CD4-positive, alpha-beta T cell treated with Interleukin-4 for 1 hour (primary cell): ENCODE measurements at places on chromosomes 6 and 20.

- no peak for DNase-seq
Observed at GRCh38 chr6:99905209-99906106, 88.6 kb downstream of the MCHR2 start.

GRCh38 chr20:11716239-11716944 is 201.3 kb upstream of the BTBD3 start:
- DNase-seq = no peak

DNA sequence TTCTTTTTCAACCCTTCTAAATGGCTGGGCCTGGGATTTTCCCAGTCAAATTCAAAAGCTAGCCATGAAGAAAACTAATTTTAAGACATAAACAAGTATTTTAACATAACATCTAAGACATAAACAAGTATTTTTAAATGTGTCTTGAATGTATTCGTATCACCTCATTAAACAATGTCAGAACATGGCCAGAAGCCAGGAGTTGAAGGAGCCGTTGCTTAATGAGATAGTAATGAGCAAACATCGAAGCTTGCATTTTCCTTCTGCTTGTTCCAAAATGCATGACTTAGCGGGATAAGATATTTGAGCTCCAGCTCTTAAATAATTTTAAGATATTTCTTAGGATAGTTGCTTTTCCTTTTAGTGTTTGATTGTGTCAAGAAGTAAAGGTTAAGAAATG is 4.2 kb upstream of the RNF182 start:
- DNase-seq = no peak

DNA sequence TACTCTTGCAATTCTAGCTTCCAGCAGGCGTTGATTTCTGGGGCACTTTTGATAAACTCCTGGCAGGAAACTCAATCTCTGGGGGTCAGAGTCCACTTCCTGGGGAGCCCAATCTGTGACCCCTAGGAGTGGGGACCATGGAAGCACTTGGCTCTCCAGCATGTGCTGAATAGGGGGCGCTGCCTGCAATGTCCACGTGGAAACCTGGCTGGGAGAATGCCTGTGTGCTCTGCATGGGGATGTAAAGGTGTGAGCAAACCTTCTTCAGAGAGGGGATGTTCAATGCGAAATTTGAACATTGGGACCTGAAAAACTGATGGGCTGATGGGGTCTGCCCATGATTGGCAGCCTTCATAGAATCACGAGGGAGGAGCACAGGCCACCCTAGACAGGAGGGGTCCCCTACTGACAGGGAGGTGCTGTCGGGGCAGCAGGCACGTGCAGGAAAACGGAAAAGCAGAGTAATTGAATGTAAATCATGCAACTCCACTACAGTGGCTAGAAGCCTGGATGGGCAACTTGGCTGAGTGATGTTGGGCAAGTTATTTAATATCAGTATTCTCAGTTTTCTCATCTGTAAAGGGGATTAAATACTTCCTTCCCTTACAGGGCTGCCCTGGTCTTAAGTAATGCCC is 47.8 kb downstream of the CEP43 start:
- DNase-seq = no peak

GRCh38 chr6:2839195-2839981 is 2.3 kb downstream of the SERPINB1 start:
- no peak for DNase-seq

GRCh38 chr20:10665791-10666190 is 8.0 kb downstream of the JAG1 start:
- DNase-seq = no peak

- DNase-seq = no peak
Observed at GRCh38 chr6:53089948-53090347, 24.7 kb downstream of the FBXO9 start.

- no peak for DNase-seq
Observed at GRCh38 chr6:6781172-6781872, 192.8 kb downstream of the LY86 start.

- DNase-seq = peak; percentile 22
Observed at GRCh38 chr6:47047479-47048407, 5.6 kb upstream of the ADGRF1 start.

DNA sequence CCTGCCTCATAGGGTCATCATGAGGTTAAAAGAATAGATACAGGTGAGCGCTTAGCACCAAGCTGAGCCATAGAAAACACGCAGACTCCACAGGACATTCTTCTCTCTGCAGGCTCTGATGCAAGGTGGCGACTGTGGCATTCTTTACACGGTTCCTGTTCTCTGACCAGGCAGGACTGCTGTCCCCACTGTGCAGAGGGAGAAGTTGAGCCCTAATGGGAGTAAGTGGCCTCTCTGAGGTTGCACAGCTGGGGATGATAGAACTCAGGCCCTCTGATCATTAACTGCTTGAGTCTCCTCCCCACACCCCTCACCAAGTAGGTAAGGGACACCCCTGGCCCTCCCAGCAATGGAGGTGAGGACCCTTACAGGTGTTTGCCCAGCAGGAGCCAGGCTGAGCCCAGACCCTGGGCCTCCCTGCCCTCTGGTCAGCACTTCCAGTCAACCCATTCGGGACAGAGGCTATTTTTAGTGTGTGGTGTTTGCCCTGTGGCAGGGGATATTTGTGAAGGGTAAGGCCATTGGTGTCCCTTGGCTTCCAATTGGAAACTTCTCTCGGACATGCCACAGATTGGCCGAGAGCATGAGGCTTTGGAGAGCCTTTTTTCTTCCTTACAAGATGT is 116.8 kb downstream of the VEGFA start:
- no peak for DNase-seq

DNA sequence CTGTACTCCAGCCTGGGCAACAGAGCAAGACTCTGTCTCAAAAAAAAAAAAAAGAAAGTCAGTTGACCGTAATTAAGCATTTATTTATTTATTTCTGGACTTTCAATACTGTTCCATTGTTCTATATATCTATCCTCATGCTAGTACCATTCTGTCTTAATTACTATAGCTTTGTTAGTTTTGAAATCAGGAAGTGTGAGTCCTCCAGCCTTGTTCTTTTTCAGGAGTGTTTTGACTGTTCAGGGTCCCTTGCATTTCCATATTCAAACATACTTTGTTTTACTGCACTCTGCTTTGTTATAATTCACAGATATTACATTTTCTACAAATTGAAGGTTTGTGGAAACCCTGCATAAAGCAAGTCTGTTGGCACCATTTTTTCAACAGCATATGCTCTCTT is 36.7 kb upstream of the ASXL1 start:
- DNase-seq = no peak

DNA sequence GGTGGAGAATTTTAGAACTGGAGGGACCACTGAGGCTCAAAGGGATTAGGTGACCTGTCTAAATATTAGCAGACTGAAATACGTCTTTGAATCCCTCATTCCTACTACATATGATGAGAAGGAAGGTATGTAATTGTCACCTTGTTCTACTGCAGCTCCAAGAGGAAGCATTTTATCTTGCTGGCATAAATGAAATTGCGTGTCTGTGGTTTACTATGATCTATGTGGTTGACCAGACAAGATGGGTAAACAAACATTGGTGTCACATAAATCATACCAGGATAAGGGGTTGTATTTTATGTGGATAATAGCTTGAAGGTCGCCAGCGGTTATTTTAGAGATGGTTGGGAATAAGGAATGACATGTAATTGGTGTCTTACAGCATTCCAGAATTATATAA is 78.2 kb downstream of the LAMA4 start:
- DNase-seq = no peak

DNA sequence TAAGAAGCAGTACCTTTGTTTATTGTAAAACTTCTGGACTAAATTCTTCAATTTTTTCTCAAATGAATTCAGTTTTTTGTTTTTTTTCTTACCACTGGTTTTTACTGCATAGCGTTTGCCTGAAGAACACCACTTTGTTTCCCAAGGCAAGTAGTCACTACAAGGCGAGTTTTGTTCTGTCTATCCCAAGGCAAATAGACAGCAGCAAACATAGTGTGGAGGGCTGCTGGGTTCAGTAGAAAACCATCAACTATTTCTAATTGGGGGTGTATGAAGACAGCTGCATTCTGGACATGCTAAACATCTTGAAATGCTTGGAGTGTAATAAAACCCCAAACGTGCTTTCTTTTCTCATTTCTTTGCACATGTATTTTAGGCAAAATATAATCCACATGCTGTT is 197.4 kb downstream of the ESR1 start:
- DNase-seq = no peak

DNA sequence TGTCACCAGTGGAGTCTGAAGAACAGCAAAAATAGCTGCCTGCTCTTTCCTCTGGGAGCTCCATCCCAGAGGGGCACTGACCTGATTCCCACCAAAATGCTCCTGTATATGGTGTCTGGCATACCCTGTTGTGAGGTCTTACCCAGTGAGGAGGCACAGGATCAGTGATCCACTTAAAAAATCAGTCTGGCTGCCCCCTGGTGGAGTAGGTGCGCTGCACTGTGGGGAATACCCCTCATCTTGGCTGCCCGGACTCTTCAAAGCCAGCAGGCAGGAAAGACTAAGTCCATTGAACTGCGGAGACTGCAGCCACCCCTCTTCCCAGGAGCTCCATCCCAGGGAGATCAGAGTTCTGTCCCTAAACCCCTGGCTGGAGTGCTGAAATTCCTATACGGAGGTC is 230.9 kb upstream of the HTR1E start:
- DNase-seq = no peak

GRCh38 chr20:56903858-56904257 is 274.8 kb downstream of the TFAP2C start:
- DNase-seq = no peak

DNA sequence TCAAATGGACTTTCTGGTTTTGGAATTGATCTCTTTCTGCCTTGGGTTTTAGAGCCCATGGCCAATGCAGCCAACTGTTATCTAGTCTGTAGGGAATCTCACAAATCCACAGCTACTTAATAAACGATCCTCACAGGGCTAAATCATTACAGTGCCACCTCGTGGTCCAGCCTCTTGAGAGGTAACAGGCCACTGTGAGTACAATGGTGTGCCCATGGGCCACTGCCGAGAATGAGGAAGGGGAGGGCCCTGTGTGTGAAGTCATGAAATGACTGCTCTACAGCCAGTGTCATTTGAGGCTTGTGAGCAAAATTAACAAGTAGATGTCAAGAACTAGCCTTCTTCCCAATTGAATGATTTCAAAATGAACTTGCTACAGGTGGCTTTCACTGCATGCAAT is 54.3 kb upstream of the GMPR start:
- DNase-seq = peak; percentile 19

GRCh38 chr6:1601158-1602048 is 8.3 kb upstream of the FOXC1 start:
- no peak for DNase-seq

DNA sequence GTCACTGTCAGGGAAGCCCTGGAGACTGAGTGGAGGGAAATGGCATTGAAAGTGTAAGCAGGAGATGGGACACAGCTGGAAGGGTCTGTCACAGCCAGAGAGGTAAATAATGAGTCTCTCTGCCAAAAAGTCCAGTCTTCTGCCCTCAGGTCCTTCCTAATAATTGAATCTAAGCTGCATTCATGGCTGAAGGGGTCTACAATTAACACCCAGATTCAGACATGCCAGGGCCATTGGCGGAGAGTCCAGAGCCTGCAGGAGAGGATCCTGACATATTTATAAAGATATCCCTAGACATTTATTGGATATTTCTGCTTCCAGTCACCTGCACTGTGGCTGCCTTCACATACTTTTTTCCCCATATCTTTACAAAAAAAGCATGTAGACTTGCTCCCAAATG is 89.0 kb downstream of the LRFN2 start:
- DNase-seq = no peak

- DNase-seq = peak; percentile 25
Observed at GRCh38 chr6:145028144-145028818, 707.0 kb downstream of the EPM2A start.

- no peak for DNase-seq
Observed at GRCh38 chr6:518218-518617, 126.7 kb downstream of the IRF4 start.

DNA sequence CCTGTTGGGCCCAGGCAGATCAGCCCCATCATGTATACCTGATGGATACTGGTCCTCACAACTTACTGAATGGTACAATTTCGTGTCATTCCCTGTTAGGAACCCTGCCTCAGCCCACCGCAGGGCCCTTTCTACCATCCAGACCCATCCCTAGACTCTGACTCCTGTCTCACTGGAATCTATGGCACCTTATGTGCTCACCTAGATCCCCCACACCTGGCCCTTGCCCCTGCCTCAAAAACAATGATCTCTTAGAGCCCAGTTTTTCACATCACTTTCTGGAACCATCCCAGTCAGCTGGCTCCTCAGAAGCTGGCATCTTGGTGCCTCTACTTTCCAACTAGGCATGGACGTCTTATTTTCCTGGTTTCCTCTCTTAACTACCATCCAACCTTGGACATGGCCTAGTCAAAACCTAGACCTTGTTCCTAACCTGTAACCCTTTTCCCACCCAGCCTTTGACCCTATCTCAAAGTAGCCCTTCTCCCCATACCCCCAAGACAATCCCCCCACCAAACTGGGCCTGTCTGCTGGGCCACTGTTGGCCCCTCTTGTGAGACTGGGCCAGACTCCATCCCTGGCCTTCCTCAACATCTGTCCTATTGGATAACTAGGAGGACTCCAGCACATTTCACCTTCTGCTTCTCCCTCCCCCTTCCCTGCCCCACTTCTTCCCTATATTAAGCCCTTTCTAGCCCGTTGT is 981 bp downstream of the HM13 start:
- DNase-seq = no peak

GRCh38 chr6:71983131-71983530 is 96.8 kb downstream of the RIMS1 start:
- DNase-seq = no peak

DNA sequence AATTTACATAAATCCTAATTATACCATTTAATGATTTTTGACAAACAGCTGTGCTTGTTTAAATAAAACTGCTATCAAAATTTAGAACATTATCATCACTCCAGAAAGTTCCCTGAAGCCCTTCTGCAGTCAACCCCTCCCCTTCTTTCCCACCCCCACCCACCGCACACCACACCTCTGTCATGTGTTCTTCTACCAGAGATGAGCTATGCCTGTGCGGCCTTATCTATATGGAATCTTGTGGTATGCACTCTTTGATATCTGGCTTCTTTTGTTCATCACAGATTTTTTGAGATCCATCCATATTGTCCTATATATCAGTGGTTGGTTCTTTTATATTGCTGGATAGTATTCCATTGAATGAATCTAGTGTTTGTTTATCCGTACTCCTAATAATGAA is 7.2 kb downstream of the MYLIP start:
- peak; percentile 32 for DNase-seq

- peak; percentile 46 for DNase-seq
Observed at GRCh38 chr6:28657769-28658465, 132.2 kb downstream of the GPX5 start.

- no peak for DNase-seq
Observed at GRCh38 chr6:104162036-104162669, 697.6 kb downstream of the HACE1 start.
